ENCODE measurements at places on chromosomes 4 and X. TPM values are rescaled to one million over a fixed set of nuclear protein-coding genes. Genes with fewer than 3 reads are reported as not detected.

Gene RAB41
- total RNA-seq = not detected

Gene MND1
- 1.0 TPM for total RNA-seq

Gene SHROOM2
- 5.7 TPM for total RNA-seq

Gene P2RY10
- 1.2 TPM for total RNA-seq

Gene ODAPH
- not detected for total RNA-seq

Gene CD38
- 2.9 TPM for total RNA-seq

Gene PTCHD1
- total RNA-seq = 7.6 TPM

All from uterus (tissue), 4 donors.